ENCODE measurements at places on chromosomes 16 and 17.
A peak's percentile ranks its signal among the peaks of the same experiment; 100 is the strongest.

DNA sequence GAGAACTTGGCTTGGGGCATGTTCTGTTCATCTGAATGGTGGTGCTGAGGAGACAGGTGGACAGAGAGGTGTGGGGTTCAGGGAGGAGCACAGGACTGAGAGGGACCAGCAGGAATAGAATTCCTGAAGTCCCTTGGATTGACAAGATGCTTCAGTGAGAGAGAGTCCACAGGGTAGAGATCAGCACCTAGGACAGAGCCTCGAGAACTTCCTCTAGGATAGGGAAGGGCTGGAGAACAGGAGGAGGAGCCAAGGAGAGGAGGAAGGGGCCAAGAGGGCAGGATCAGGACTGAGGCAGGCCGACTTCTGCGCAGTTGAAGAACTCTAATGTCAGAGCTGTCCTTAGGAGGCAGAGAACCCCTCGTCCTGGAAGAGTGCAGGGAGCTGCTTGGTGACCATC, 138.4 kb downstream of the PRKCB start:
- no peak for DNase-seq

- DNase-seq: peak; percentile 79
Observed at GRCh38 chr16:11328172-11329070, 16.8 kb upstream of the RMI2 start.

DNA sequence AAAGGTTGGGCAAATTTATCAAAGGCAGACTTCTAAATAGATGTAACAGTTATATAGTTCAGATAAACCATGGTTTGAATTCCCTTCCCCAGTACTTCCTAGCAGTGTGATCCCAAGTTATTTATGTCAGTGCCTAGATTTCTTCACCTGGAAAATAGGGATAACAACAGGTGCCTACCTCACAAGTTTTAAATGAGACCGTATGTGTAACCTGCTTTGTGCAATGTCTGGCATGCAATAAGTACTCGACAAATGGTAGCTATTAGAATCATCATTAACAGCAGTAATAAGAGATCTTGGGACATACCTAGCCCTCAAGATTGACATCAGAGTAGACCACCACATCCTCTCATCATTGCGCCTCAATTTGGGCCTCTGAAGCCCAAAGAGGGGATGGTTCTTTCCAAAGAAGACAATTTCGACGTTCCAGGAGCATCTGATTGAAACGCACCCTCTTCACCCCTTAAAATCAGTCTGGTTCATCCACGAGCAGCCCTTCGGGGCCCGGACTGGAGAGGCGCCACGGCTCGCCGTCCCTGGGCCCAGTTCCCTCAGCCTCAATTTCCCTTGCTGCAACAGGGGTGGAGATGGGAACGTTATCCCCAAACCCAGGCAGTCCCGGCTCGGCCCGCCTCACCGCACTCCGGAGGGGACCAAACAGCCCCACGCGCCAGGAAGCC, 541 bp downstream of the ACACA start:
- DNase-seq: no peak

DNA sequence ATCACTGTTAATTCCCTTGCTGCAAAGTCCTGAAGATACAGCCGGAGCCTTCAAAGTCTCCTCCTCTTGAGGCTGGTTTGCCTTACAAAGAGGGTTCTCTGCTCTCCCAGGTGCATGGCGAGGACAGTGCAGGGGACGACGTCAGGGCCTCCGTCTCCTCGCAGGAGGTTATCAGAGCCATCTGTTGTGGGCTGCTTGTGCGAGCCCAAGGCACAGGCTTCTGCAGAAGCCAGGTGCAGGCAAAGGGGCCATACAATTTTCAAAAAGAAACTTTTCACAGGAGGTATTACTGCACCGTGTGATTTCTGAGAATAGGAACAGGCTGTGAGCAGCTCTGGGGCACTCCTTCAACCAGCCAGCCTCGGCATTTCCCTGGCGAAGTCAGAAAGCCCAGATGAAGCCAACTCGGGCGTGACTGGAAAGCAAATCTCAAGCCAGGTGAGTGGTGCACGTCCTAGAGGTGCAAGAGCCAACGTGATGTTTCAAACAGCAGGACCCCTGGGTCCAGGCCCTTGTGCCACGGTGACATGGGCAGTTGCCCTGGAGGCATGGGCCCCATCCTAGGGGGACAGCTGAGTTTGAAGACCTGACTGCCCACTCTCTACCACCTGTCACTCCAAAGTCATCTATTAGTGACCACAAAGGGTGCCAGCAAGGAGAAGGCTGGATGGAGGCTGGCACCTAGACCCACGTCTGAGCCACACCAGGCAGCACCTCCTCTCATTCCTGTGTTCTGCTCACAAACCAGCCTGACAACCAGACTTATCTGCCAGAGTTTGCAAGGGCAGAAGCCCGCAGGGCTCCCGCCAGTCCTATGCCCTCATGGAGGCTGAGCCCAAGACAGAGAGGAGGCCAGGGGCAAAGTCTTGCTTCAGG, 68.6 kb downstream of the SMPD3 start:
- no peak for DNase-seq

DNA sequence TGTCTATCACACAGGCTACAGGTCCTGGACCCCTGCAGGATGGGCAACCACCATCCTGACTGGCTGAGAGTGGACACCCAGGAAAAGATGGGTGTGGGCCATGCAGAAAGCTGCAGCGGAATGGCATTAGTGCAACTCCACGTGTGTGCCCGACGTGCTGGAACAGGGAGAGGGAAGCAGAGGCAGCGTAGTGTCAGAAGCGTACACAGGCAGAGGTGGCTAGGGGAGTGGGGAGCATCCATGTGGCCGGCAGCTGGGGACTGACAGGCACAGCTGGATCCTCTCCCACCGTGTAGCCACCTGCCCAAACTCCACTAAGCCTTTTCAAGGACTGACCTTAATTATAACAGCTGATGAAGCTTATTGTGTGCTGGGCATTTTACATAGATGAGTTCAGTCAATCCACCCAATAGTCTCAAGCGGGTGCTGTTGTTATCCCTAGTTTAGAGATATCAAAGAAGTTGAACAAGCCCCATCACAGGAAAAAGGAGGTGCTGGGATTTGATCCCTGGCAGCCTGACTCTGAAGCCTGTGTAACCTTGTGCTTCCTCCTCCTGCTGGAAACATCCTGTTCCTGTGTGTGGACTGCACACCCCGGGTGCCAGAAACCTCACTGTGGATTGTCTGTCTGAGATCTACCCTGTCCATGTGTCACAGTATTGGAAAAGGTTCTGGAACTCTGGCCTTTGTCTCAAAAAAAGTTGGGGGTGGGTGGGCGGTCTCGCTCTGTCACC, 114.0 kb downstream of the PRKCA start:
- DNase-seq: no peak

DNA sequence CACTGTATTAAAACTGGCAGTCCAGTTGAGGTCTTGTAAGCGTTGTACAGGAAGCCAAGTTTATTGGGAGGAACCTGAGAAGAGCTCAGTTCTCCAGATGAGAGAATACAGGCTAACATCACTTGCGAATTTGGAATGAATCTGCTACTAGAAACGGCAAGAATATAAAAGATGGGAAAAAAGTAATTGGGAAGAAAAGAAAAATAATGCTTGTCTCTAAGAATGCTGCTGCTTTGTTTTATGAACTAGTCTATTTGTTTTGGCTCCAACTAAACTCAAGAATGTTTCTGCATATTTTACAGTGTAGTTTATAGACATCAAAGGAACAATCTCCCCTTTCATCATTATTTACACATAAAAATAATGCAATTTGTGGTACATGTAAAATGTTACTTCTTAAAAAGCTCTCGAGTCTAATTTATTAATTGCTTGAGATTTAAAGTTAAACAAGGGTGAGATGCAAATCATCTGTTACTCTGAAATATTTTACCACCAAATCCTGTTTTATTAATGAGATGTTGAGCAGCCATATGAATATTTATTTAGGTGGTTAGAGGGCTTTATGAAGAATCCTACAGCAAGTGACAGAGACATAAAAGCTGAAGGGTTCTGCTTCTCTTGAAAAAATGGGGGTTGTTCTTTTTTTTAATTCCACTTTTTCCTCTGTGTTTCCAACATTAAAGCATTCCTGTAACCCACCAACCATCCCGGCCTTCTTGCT, 162.1 kb upstream of the AXIN2 start:
- DNase-seq: no peak

DNA sequence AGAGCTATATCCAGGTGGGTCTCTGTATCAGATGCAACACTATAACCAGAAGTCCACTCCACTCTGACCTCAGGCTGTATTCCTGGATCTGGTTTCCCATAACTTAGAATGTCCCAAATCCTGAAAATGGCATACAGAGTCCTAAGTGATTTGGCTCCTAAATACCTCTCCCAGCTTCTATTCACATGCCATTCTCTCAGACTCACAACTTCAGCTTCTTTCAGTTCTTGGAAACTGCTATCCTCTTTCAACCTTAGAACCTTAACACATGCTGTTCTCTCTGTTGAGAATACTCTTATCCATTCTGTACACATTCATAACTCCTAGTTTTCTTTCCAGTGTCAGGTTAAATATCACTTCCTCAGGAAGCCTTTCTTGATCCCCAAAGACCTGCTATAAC, 132.0 kb downstream of the BRIP1 start:
- DNase-seq: no peak

DNA sequence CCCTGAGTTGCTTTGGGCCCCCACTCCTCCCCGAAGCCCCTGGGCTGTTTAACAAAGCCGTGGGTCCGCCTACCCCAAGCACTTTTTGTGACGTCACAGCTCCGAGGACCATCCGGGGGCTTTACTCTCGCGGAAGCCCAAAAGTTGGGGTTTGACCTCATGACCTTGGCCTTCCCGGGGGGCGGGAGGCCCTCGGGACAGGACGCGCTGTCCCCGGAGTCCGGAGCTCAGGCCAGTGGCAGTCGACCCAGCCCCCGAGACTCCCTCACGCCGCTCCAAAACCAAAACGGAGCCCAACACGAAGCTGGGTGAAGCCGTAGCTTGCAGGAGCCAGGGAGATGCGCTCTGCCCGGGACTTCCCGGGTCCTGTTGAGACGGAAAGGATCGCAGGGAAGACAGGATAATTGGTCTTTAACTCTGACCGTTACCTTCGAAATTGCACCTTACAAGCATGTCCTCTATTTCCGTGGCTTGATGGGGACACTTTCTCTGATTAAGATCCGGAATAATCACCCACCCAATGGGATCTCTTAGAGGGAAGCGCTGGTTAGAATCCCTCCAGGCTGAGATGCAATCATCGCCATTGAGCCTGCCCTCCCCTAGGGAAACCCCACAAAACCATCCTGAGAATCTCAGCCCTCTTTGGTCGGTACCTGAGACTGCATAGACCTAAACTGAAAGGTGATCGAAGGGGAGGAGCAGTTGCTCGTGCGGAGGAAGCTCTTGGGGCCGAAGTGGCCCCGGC, 4.9 kb upstream of the SOX9 start:
- no peak for DNase-seq

DNA sequence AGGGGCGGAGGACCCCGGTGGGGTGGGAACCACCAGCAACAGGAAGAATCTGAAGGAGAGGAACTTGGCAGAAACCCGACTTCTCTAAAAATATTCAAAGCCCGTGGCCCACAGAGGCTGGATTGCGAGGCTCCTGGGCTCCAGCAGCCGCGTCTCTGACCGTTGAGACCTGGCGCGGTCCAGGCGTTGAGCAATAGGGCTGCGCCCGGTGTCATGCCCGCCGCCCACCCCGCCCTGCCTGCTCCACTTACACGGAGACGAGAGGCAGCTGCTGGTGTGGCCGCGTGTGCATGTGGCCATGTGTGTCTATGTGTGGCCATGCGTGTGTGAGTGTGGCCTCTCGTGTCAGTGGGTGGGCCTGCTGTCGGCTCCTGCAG, 83.6 kb downstream of the IRF8 start:
- peak; percentile 25 for DNase-seq

- DNase-seq: no peak
Observed at GRCh38 chr16:79664407-79664806, 63.9 kb upstream of the MAF start.

DNA sequence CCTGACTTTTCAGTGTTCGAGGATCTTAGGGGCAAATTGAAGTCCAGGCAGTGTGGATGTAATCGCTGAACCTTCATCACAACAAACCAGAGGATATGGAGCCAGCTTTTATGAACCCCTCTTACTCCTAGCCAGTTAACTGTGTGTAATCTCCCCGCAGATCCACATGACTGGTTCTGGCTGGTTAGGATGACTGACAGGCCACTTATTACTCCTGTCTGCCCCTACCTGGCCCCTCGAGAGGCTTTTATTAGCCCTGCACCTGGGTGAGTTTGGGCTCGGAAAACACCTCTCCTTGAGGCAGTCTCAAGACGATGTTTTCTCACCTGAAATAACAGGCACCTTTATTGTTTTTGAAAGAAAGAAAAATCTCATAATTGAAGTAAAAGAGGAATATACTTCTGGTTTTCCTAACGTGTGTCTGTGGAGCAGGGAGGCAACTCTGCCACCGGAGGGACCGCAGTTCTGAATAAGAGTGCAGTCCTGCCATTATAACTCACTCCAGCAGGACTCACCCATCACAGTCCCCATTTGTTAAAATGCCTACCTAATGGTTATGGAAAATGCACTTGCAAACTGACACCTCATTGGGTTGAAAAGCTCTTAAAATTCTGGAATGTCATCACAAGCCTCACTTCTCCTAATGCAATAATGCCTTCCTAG, 291.9 kb upstream of the N4BP1 start:
- DNase-seq: no peak

- DNase-seq: no peak
Observed at GRCh38 chr17:66341462-66341861, 39.0 kb downstream of the PRKCA start.

DNA sequence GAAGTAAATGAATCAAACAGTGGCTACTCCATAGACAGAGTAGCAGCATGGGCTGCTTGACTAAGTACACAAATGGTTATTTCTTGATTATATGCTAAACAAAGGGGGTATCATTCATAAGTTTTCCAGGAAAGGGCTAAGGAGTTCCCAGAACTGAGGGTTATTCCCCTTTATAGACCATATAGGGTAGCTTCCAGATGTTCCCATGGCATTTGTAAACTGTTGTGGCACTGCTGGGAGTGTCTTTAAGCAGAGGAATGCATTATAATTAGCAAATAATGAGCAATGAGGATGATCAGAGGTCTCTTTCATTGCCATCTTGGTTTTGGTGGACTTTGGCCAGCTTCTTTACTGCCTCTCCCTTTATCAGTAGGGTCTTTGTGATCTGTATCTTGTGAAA, 105.1 kb downstream of the CDH11 start:
- no peak for DNase-seq

GRCh38 chr16:3050487-3050886, 4.1 kb downstream of the MMP25 start:
- no peak for DNase-seq

- DNase-seq: no peak
Observed at GRCh38 chr16:56211435-56211981, 20.2 kb downstream of the GNAO1 start.

DNA sequence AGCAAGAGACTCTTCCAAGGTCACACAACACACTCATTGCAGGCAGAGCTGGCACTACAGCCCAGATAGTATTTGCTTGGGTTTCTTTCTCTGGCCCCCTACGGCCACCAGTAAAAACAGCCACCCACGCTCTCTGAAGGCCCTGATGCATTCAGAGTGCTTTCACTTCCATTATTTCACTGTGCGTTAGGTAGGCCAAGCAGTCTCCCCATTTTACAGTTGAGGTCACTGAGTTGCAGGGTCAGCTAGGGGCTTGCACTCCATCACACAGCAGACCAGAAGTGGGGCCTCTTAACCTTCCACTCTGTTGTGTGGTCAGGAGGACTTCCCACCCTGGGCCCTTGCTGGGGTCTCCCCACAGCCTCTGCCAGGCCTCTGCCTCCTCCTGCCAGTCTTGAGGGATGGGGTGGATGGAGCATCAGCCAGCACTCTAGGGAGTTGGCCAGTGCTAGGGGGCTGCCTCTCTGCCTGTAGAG, 2.5 kb downstream of the TBX21 start:
- DNase-seq: no peak
